ENCODE measurements at places on chromosomes 1 and 21.

GRCh38 chr1:14910984-14911721 is 242.4 kb upstream of the TMEM51 start:
- DNase-seq, result no peak

DNA sequence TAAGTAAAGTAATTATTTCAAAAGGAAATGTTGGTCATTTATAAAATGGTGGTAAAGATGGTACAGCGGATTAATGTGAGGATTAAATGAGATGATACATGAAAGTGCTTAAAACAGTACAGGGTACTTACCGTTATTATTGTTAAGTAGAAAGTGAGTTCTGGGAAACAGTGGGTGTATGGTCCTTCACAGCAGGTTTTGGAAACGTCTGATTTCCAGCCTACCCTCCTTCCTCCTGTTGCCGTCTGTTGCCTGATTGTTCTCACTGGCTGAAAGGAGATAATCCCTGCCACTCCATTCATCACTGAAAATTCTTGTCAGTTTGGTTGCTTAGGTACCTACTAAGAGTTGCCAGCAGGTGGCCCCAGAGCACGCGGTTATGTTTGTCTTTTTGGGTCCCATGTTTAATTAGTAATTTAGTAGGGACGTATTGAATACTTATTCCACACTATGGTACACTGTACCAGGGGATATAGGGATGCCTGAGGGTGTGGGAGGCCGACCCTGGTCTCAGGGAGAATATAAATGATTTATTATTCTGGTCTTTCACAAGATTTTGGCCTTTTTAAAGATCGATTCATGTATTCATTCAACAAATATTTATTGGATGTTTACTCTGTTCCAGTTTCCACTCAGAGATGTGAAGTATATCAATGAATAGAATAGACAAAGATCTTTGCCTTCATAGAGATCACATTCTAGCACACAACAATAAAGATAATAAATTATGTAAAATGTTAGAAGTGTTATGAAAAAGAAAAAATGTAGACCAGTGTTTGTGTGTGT is 30.8 kb upstream of the RPTN start:
- peak; percentile 46 for DNase-seq

GRCh38 chr1:28976248-28976647 is 61.9 kb downstream of the EPB41 start:
- DNase-seq, result no peak

GRCh38 chr1:210252621-210253051 is 20.0 kb downstream of the SERTAD4 start:
- no peak for DNase-seq

DNA sequence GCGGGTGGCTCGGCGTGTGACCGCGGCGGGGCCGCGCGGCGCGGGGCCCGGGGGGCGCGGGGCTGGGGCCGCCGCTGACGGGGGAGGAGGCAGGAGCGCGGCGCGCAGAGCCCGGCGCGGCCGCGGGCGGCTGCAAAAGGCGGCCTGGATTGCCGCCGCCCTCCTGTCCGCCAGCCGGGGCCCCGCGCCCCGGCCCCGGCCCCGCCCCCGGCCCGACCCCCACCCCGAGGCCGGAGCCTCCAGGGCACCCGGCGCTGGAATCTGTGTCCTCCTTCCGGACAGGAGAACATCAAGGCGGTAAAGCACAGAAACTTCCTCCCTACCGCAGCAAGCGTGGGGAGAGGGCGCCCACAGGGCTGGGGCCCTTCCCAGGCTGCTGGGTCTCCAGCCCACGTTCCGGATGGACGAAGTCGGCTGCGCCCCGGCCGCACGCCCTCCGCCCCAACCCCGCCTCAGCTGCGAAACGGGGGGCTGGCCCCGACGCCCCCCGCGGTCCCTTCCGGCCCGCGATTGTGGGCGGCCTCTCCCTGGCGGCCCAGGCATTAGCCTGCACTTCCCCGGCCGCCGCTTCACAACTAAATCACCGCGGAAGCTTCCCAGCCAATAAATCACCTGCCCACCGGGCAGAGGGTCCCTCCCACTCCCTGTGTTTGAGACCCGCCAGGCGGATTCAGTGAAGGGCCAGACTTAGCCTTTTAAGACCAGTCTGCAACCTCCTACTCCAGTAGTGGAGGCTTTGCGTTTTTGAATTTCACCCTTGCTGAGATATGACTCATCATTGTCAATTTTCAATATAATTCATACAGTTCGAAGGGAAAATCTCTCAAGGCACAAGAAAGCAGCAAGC is 106.0 kb downstream of the SLC45A1 start:
- DNase-seq, result no peak

DNA sequence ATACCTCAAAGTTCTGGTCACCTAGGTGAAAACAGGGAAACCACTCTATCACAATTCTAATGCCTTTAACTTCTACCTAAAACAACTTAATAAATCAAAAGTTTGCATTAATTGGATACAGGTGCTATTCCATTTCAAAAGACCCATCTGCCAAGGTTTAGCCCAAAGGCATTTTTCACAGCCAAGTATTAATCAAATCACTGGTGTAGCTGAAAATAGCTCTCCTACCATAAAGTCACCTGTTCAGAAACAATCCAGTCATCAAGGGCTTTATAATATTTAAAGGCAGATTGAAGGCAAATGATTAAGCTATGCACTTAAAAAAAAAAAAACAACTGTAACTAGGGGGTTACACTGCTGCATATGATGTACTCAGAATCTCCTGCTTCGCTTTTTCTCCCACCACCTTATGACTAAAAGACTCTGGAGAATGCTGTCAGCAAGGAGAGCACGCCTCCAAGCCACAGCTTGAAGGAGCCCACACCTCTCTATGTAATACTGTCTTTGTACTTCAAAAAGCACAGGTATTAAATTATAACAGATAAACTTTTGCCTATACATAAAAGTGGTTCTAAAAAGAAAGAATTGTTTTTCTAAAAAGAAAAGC is 20.5 kb downstream of the KIAA0319L start:
- DNase-seq, result no peak

- no peak for DNase-seq
Measured at GRCh38 chr1:113874012-113874879, 2.7 kb upstream of the PTPN22 start.

- no peak for DNase-seq
Measured at GRCh38 chr1:174871886-174872285, 127.9 kb upstream of the CACYBP start.

DNA sequence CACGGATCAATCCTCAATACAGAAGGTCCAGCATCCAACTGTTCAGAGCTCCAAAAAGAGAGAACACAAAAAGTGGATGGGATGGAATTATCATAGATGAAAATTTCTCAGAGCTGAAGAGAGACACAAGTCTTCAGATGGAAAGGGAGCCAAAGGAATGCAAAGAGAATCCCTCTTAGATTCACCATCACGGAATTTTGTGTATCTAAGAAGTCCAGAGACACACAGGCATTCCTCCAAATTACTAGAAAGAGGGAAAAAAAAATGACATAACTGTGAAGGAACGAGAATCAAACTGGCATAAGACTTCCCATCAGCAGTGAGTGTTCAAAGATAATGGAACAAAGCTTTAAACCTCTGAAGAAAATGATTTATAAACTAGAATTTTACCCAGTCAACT is 101.2 kb downstream of the ZSCAN20 start:
- DNase-seq, result no peak

GRCh38 chr1:60746278-60746791 is 336.0 kb upstream of the NFIA start:
- DNase-seq, result no peak

DNA sequence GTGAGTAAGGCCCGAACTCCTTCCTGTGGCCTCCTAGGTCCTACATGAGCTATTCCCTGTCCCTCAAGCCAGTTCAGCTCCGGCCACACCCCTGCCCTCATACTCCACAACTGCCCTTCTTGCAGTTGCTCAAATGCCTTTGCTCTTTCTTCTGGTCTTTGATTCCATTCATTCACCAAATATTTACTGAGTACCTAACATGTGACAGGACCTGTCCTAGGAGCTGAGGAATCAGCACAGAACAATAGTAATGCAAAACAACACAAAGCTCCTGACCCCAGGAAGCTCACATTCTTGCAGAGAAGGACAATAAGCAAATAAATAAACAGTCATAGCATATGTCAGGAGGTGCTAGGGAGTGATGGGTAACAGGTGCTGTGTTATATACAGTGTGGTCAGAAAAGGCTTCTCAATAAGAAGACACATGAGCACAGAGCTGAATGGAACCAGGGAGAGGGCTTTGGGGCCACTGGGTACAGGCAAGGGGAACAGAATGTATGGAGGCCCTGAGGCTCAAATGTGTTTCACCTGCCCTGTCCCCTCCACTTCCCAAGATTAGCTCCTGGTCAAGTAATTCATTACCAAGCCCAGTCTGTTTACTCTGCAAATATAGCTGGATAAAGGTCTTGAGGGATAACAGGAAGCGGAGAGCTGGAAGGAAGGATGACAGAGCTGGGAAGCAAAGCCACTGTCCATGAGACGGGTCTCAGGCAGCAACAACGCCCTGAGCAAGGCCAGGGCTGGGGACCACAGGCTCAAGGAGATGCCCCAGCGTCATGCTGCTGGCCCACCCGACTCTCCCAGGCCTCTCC is 145.1 kb downstream of the CSMD2 start:
- no peak for DNase-seq

DNA sequence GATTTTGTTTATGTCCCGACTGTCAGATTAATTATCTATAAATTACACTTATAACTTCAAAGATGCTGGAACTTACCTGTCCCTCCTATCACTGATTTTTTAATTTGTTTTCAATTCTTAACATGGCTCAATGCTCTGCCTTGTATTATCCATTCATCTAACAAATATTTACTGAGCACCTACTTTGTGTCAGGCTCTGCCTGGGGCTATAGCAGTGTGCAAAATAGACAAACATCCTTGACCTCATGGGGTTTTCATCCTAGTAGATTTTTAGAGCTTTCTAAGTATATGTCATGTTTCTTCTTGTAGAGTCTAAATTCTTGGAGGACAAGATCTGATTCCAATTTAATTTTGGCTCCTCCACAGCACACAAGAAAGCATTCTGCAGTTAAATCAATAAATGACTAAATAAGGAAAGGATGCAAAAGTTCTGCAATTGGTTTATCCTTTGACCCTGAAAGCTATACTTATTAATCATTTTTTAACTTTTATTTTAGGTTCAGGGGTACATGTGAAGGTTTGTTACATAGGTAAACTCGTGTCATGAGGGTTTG is 10.8 kb upstream of the SMYD2 start:
- no peak for DNase-seq

GRCh38 chr1:71166178-71167173 is 85.6 kb upstream of the ZRANB2 start:
- no peak for DNase-seq

GRCh38 chr21:44927587-44928461 is 7.1 kb upstream of the ITGB2 start:
- no peak for DNase-seq

DNA sequence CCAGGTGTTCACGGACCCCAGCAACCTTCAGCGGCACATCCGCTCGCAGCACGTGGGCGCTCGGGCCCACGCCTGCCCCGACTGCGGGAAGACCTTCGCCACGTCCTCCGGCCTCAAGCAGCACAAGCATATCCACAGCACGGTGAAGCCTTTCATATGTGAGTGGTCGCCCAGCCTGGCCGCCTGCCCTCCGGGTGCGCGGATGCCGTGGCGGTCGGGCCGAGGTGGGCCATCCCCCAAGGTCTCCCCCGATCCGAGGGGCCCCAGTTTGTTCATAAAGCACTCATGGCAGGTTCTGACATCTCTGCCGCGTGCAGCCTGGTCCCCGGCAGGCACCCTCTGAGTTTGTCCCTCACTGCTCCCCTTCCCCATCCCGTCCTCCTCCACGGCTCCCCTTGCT is 49.0 kb upstream of the ARHGEF16 start:
- DNase-seq, result no peak

DNA sequence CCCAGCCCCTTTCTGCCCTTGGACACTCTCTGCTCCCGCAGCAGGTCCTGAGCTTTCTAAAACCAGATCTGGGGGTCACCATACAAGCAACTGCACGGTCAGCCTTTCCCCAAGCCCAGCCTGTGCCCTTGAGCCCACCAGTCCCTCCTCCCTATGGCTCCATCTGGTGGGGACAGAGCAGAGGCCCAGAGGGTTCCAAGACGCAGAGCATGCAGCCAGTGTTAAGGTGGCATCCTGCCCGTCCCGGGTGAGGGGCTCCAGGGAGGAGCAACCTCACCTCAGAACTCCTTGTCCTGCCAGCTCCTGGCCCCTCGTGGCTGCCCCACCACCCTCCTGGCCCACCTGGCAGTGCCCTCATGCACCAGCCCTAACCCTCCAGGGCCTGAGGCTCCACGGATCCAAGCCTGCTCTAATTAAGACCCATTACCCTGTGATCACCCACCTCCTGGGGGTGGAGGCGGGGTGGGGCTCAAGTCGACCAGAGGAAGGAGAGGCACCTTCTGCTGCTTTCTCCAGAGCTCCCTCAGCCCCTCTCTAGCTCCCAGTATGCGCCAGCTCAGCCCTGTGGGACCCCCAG is 8.5 kb downstream of the CHD5 start:
- no peak for DNase-seq

DNA sequence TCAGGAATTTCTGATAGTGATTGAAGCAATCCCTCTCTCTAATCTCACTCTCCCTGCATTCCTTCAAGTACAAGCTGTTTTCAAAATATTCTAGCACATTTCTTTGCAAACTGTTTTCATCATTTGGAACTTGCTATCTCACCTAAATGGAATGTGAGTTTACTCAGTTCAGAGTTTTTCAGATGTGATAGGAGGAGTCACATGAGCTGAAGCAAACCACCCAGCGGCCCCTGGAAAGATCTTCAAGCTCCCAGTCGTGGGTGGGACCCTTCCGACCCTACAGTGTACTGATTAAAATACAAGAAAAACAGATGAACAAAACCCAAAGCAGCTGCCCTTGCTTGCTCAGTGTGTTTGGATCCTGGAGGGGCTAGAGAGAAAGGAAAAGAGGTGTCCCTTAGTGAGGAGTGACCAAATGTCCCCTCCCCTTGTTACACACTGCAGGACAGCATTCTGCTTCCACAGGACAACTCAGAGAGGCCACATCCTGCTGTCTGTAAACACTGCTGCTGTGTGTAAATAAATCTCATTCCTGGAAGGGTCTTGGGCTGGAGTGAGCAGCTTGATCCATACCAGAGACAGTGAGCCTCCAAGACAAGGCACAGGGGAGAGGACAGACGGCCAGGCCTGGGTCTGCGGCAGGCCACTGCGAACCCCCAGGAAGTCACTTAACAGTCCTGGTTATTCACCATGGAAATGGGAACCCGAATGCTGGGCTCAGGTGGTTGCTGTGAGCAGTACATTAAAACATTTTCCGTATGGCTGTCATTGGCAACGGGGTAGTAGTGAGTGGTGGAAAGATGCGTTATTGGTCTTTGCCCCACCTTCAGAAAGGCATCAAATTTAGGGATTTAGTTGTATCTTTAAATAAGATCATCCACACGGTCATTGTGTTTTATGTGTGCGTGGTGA is 229.2 kb downstream of the RHOU start:
- no peak for DNase-seq

GRCh38 chr21:36698981-36699545 is at the start of gene SIM2:
SIM2 (plus strand) TSS chr21:36699115; CDS start chr21:36699747, 632 bp downstream.
- DNase-seq, result no peak

GRCh38 chr1:8903908-8904650 is 25.6 kb upstream of the ENO1 start:
- DNase-seq, result no peak
